ENCODE measurements at places on chromosomes 4 and X.

DNA sequence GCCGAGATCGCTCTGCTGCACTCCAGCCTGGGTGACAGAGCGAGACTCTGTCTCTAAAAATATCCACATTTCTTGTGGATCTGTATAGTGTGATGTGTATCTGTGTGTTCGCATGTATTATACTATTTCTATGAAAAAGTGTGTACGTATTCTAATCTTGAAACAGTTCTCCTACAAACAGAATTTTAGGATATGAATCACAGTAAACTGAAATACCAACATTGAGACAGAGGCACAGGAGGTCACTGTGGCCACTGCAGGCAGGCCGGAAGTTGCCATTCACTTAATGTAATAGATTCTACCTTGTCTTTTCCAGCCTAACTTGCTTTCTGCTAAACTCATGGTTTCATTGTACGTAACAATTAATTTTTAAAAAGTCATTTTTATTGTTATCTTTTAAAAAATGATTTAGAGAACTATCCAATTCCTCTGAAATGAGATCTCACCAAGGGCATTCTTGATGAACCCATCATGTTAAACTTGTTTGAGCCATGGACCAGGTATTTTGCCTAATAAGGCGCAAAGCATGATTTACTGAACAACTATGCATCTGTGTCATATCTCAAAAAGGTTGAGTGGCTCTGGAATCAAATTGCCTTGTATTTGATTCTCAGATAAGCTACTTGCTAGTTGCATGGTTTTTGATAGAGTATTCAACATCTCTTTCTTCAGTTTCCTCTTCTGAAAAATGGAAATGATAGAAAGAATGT lies 154.9 kb upstream of the GYPA start:
- DNase-seq: no peak

DNA sequence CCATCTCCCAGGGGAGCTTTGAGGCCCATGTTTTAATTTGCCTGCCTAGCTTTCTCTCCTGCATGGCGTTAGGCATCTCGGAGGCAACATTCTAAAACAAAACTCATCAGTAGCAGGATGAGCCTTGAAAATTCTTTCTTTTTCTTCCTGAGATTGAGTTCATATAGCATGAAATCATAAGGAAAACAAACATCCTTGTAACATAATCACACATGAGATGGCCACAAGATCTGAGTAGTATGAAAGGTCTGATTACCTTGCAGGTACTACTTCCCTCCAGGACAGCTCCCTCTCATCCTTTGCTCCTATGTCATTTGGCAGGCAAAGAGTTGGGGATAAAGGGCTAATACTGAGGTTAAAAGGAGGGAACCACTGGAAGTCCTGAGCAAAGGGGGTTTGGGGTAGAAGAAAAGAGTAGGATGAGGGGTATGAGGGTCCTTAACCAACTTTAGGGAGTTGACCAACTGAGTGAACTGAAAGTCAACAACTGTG lies 37.5 kb upstream of the CXCL8 start:
- DNase-seq: no peak

- no peak for DNase-seq
Observed at GRCh38 chrX:154657226-154657805, 3.9 kb upstream of the CTAG2 start.

DNA sequence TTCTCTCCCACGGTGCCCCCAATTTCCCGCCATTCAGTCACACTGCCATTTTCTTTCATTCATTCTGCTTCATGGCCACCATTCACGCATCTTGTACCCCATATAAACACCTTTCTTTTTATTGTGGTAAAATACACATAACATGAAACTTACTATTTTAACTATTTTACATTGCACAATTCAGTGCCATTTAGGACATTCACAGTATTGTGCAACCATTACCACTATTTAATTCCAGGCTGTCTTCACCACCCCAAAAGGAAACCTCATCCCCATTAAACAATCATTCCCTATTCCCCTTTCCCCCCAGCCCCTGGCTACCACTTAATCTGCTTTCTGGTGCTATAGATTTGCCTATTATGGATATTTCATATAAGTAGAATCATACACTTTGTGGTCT lies 15.9 kb downstream of the SPACA5 start:
- DNase-seq: no peak

DNA sequence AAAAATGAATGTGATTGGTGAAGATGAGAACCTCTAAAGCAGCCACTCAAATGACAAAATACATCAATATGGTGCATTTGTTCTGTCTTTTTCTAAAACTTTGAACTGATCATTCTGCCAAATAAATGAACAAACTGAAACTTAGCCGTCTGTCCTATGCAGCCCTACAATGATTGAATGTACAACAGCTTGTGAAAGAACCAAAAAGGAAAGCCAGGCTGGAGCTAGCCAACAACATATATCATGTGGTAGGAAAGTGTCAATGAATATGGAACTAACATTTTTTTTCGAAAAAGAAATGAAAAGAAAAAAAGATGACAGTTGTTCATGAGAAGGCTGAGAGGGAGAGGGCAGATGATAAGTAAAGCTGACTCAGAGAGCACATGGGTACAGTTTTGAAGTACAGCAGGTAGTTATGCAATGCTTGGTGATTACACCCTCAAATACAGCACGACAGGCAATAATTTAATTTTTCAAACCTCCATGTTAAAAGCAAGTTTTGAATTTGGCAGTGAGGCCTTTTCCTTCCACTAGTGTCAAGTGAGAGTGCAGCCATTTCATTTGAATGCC lies 21.2 kb upstream of the SLC7A11 start:
- peak; percentile 63 for DNase-seq

DNA sequence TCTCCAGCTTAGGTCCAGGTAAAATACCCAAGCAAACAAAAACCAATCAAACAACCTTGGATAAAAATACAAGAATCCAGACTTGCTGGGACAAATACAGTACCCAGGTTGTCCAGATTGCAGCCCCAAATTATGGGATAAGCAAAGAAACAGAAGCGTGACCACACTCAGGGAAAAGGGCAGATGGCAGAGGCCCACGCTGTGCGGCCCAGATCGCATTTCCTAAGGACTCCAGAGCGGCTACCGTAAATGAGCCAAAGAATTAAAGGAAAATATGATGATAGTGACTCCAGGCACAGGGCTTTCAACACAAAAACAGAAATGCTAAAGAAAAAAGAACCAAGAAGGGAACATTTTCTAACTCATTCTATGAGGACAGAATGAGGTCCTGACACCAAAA lies 50.3 kb downstream of the FGFRL1 start:
- DNase-seq: no peak
